ENCODE measurements at places on chromosomes 12 and 14. TPM values are rescaled to one million over a fixed set of nuclear protein-coding genes. Genes with fewer than 3 reads are reported as not detected.

The B4GALNT1 gene
- total RNA-seq, result 1.3 TPM

DNA sequence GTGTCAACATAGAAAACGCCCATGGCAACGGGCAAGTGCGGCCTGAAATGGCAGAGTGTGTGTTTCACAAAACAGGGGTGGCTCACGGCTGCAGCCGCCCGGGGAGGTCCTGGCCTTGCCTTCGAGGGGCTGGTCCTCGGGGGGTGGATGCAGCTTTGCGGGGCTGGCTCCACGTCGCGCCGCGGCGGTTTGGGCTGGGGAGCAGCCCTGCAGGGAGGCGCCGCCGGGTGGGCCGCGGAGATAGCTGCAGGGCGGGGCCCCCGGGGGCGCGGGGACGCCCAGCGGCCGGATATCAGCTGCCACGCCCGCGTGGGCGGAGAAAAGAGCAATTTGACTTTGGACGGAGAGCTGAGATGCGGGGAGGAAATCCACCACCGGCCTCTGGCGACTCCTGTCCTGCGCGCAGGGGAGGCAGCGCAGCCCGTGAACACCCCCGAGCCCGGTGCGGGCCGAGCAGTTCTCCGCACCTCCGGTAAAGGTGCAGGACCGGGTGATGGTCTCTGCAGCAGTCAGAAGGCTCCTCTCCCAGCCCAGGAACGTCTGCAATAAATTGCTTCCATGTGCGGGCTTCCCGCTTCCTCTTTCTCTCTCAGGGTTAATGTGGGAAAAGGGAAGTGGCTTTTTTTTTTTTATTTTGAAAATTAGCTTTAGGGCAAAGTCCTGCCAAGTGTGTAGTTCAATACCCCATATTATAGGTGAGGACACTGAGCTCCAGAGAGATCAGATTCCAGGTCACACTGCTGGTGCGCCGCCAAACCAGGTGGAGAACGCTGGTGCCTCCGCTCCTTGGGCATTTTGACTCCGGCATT is 110.5 kb downstream of the ARF6 start:
- DNase-seq, result peak; percentile 83

DNA sequence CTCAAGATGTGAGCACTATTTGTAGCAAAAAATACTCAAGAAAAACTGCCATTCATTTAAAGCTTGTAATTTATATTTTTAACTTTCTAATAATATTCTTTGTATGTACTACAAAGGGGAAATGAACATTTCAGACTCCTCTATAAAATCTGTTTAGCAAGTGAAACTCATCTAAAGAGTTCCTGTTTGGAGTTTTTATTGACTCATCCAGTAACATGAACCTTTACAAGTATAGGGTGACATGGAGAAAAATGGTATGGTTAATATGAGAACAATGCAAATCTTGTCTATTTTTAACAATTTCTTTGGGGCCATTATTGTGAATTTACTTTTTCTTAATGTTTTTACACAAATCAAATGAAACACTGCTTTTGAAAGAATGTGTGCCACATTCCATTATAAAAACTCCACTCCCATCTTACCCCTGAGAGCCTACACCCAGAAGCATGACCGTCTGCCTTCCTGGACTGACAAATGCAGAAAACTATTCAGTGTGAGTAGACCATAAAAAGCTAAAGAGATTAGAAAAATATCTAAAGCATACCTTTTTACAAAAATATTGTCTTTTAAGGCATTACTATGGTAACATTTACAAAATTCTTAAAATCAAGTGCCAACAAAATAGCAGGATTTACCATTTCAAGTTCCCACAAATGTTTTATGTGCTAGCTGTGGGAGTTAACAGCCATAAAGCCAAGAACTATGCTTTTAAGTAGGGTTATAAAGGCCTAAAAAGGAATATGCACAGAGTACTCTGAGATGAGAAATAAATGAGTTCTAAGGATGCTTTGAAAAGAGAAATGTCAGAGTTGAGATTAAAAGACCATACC is 144.0 kb downstream of the ADAMTS20 start:
- DNase-seq, result no peak

GRCh38 chr12:83827860-83828259 is 1084.7 kb downstream of the SLC6A15 start:
- no peak for DNase-seq

- DNase-seq, result no peak
Observed at GRCh38 chr12:49616533-49617219, 6.7 kb upstream of the PRPF40B start.

GRCh38 chr14:92675976-92676375 is 72.5 kb downstream of the LGMN start:
- DNase-seq, result no peak

The KMT2D gene
- total RNA-seq, result 104 TPM

- no peak for DNase-seq
Observed at GRCh38 chr14:68401855-68402254, 391.0 kb downstream of the ZFP36L1 start.

DNA sequence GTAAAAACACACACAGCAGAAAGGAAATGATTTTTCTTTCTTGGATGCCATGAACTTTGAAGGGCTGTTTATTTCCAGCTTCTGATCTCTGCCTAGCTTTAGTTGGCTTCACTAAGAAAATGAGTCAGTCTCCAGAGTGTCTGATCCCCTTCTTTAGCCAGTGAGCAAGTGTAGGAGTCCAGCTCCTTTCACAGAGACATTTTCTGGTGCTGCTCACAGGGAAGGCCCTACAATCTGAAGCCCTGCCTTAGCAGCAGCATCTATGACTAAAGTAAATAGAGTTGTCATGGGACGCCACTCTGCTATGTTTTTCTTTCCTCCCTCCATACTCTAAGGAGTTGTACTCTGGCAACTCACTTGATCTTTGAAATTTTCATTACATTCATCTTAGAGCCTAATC is 103.5 kb downstream of the RPAP3 start:
- DNase-seq, result no peak

- no peak for DNase-seq
Observed at GRCh38 chr12:82930301-82930700, 243.6 kb downstream of the TMTC2 start.

DNA sequence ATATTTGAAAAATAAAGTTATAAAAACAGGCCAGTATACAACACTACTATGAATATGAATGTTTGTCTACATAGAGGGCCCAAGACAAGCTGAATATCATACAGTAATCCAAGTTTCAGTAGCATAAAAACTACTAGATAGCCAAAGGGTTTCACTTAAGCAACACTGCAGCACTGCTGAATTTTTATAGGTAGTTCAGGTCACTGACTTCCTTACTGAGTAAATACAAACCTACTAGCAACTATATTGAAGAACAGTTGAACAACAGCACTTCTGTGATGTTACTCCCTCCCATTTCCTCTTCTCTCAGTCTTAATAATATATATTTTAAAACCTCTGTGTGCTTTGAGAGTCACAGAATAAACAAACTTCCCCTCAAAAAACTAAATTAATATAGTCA is 42.7 kb downstream of the GTF2A1 start:
- no peak for DNase-seq

DNA sequence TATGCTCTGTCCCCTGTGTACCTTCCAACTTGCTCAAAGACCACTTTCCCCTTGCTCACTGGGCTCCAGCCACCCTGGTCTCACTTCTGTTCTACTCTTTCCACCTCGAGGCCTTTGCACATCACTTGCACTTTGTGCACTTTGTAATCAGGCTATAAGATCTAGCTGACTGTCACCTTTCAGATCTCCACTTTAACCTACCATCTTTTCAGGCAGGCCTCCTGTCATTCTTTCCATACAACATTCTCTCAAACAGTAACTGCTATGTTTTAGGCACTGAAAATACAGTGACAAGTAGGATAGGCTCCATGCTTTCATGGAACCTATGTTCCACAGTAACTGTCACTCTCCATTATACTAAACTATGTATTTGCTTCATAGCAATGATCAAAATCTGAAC is 14.0 kb downstream of the CPM start:
- no peak for DNase-seq

GRCh38 chr12:54303640-54304039 is 2.8 kb upstream of the NFE2 start:
- no peak for DNase-seq

DNA sequence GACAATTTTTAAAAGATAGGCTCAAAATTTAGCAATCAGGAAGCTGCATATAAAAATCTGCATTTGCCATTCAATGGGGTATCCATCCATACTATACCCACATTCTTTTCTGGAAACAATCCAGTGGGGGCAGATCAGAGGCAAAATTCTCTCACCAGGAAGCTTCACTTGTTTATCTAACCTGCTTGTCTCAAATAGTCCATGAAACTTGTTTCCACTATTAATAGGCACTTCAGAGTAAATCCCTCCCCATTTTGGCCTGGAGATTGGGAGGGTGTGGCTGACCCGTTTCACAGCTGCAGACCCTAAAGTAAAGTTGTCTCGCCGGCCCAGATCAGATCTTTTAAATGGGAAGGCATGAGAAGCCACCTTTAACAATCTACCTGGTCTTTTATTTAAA is 139.4 kb upstream of the CPNE8 start:
- DNase-seq, result no peak
